ENCODE measurements at places on chromosomes 7 and 10. TPM values are rescaled to one million over a fixed set of nuclear protein-coding genes. Genes with fewer than 3 reads are reported as not detected.

DNA sequence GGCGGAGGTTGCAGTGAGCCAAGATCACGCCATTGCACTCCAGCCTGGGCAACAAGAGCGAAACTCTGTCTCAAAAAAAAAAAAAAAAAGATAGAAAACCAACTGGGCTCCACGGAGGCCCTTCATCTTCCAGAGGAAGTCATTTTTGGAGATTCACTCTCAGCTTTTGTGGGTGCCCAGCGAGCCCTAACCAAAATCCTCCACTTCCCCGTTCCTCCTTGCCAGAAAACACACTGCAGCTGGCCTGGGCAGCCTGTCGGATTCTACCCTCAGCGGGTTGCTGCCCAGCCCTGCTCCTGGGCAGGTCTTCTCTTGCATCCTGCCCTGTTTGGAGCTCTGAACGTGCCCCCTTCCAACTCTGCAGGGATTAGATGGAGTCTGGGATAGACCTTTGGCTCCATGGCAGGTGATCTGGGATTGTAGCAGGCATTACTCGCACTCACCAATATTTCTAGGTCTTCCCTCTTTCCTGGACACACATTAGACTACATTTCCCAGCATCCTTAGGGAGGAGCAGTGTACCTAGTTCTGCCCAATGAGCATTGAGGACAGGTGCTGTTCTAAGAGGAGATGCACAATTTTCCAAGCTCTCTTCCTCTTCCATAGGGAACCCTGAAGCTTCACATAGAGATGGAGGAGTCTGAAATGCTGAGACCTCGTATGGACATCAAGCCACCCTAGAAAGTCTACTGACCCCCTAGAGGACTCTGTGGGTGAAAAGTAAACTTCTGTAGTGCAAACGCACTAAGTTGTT, 4.6 kb downstream of the GRID2IP start:
- peak; percentile 59 for ATAC-seq

The TECTB gene
- not detected for total RNA-seq

DNA sequence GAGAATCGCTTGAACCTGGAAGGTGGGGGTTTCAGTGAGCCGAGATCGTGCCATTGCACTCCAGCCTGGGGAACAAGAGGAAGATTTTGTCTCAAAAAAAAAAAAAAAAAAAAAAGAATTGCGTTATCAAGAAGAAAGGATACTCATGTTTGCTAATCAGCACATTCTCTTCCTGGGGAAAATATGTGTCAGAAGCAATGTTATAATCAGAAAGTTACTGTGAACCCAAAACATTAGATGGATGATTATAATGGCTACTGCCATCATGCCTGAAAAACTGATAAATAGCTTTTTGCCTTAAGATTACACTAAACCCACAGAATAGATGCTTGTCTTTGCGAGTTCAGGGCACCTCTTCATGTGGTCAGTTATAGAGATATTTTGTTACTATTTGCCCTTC, 24.3 kb upstream of the GNAI1 start:
- no peak for ATAC-seq

The CALCR gene
- total RNA-seq = not detected

DNA sequence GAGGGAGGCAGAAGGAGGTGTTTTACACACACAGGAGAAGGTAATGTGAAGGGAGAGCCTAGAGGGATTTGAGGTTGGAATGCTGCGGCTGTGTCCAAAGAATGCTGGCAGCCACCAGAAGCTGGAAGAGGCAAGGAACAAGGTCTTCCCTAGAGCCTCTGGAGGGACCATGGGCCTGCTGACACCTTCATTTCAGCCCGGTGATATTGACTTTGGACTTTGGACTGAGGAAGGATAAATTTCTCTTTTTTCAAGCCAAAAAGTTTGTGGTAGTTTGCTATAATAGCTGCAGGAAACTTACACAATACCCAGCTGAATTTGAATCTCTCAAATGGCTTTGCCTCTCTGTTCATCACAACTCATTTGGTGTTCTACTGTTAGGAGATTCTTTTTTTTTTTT, 34.6 kb downstream of the UBN2 start:
- no peak for ATAC-seq

The PIK3CG gene
- 0.56 TPM for total RNA-seq

- ATAC-seq = peak; percentile 95
These were observed at the start of gene RGS10 for GRCh38 chr10:119542357-119542987. Gene RGS10, minus strand, starts transcription at chr10:119542719. Its CDS starts 81 bp downstream, at chr10:119542638.

GRCh38 chr7:49644396-49645166, 128.9 kb upstream of the VWC2 start:
- peak; percentile 95 for ATAC-seq

Data from esophagus mucosa (tissue), 1 donor.